GM04503 (cell line): ENCODE measurements at places on chromosomes 6 and 20.

GRCh38 chr20:64057628-64058498, 5.1 kb upstream of the TCEA2 start:
- DNase-seq, result no peak

- no peak for DNase-seq
These were observed 90.5 kb downstream of the SOD2 start for GRCh38 chr6:159602431-159603041.

DNA sequence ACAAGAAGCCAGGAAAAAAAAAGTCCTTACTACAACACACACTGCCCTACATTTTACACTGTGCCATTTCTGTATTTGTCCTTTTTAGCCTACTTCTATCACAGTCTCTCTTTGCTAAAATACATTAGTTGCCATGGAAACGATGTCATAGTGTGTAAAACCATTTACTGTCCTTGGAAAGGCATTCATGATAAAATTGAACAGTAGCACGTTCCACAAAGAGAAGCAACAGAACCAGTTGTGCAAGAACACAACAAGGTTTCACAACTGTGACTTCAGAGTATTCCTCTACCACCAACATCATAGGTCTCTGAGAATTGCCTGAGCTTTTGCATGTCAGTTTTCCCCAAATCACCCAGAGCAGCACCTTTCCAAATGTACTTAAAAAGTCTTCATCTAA, 20.5 kb downstream of the FYN start:
- DNase-seq, result peak; percentile 50

GRCh38 chr6:139081471-139081870, 52.9 kb downstream of the ABRACL start:
- DNase-seq, result no peak

DNA sequence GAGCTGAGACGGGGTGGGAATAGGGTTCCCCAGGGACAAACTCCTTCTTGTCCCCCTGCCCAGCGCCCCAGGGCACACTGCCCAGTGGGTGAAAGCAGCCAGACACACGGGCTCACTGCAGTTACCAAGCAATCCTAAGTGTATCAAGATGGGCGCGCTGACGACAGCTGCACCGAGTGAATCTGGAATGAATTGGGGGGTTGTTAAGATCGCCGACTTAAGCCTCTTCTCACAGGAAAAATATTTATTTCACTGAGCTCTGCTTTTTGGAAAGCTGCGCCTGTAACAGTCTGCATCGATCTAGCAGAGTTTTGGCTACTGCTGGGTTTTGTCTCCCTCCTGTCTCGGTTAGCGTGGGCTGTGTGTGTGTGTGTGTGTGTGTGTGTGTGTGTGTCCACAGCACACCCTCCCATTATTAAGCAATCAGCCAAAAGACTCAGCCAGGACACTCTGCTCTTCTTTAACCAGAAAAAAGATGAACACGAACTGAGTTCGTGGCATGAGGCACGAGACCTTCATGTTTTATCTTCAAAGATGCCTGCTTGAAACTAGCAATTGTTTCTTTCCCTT, 35.9 kb downstream of the RIPOR3 start:
- peak; percentile 74 for DNase-seq

GRCh38 chr6:69866770-69867638, 648 bp downstream of the COL19A1 start:
- no peak for DNase-seq

- no peak for DNase-seq
These were observed 15.7 kb upstream of the PANK2 start for GRCh38 chr20:3873507-3873906.

- DNase-seq, result peak; percentile 56
These were observed 40.5 kb downstream of the HLA-F start for GRCh38 chr6:29763491-29764289.
